ENCODE measurements at places on chromosomes 1 and 21.

DNA sequence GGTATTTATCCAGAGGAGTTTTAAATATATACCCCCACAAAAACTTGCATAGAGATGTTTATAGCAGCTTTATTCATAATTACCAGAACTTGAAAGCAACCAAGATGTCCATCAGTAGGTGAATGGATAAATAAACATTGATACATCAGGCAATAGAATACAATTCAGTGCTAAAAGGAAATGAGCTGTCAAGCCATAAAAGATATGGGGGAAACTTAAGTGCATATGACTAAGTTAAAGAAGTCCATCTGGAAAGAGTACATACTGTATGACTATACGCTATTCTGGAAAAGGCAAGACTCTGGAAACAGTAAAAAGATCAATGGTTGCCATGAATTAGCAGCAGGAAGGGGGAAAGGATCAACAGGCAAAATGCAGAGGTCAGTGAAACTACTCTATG is 366.7 kb downstream of the HHIPL2 start:
- DNase-seq: no peak

DNA sequence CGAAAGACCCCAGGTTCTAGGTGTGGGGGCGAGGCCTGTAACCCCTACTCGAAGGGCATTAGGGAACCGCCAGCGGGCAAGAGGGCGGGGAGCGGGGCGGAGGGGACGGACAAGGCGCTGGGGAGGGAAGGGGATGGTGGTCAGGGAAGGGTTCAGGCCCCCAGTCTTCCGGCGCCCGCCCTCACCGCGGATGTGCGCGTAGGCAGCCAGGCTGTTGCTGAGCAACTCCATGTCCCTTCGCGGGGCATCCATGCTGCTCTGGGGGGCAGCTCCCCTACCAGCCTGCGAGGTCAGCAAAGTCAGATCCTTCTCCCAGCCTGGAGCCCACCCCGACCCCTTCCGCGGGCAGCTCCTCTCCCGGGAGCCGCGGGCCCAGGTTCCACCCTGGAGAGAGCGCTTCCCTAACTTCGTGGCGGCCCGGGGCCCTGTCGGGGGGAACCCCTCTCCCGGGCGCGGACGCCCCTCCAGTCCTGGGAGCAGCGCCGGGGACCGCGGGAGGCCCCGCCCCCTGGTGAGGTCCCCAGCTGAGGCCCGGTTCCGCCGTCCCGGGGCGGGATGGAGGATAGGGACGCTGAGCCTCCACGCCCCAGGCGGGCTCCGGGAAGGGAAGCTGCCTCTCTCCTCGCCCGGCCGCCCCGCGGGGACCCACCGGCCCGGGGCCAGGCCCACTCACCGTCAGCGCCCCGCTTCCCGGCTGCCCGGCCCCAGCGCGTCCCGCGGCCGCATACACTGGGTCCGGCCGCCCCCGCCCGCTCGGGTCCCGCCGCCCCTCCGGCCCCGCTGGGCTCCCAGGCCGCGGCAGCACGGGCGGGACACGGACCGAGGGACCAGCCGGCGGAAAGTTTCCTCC is 434 bp downstream of the EVA1B start:
- peak; percentile 29 for DNase-seq

- peak; percentile 85 for DNase-seq
These were observed 48.5 kb upstream of the SLC25A33 start for GRCh38 chr1:9490605-9491339.

GRCh38 chr1:206709772-206710459 is 25.2 kb downstream of the MAPKAPK2 start:
- no peak for DNase-seq

DNA sequence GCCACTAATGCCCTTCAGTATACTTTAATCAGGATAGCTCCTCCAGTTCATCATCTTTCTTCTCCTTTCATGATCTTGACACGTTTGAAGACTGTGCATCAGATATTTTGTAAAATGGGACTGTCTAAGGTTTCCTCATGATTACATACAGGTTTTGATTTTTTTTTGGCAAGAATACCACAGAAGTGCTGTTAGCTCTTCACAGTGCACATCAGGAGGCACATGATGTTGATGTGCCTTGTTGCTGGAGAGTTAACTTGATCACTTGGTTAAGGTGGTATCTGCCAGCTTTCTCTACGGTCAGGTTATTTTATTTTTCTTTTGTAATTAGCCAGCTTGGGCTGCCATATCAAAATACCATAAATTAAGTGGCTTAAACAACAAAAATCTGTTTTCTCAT is 128.6 kb upstream of the IVNS1ABP start:
- no peak for DNase-seq

Data from stimulated activated CD4-positive, alpha-beta T cell treated with anti-CD3 and anti-CD28 coated beads, Interleukin-4, amount 100 ng/mL, for 1 hour (primary cell).